ENCODE measurements at places on chromosomes 1 and 21. TPM values are rescaled to one million over a fixed set of nuclear protein-coding genes. Genes with fewer than 3 reads are reported as not detected.

The TSPEAR gene
- not detected for total RNA-seq

The RPF1 gene
- total RNA-seq, result 31.4 TPM

The ZNHIT6 gene
- 10.0 TPM for total RNA-seq

The CRABP2 gene
- 1.2 TPM for total RNA-seq

The EFNA4 gene
- 26.1 TPM for total RNA-seq

The OLFM3 gene
- 0.37 TPM for total RNA-seq

The E2F2 gene
- 32.9 TPM for total RNA-seq

The KCNE2 gene
- total RNA-seq, result 0.24 TPM

The MYOG gene
- not detected for total RNA-seq

The FAM177B gene
- 19.5 TPM for total RNA-seq

The MYCL gene
- total RNA-seq, result 16.4 TPM

Data from colonic mucosa (tissue), 4 donors.